Ascending aorta (tissue), 2 donors: ENCODE measurements at places on chromosomes 3 and 15. TPM values are rescaled to one million over a fixed set of nuclear protein-coding genes. Genes with fewer than 3 reads are reported as not detected.

GRCh38 chr3:114178770-114179368 is at the start of gene DRD3:
Gene DRD3, minus strand, starts transcription at chr3:114179052. Its CDS starts 7,060 bp downstream, at chr3:114171992.
- no peak within 1 kb of the TSS for H3K27ac ChIP-seq
- no peak for DNase-seq
- no peaks in the 10 kb centered on the region for H3K36me3 ChIP-seq
- H3K4me3 ChIP-seq: no peak within 1 kb of the TSS
- no peaks in the 10 kb centered on the region for H3K4me1 ChIP-seq

GRCh38 chr3:53255423-53255774 is 423 bp downstream of the TKT start:
- DNase-seq: no peak
- H3K27me3 ChIP-seq: no peaks in the 10 kb centered on the region
- peaks cover 3% of the 10 kb centered on the region for H3K4me1 ChIP-seq
- H3K27ac ChIP-seq: peak overlapping the region; percentile 81
- H3K36me3 ChIP-seq: no peaks in the 10 kb centered on the region

DNA sequence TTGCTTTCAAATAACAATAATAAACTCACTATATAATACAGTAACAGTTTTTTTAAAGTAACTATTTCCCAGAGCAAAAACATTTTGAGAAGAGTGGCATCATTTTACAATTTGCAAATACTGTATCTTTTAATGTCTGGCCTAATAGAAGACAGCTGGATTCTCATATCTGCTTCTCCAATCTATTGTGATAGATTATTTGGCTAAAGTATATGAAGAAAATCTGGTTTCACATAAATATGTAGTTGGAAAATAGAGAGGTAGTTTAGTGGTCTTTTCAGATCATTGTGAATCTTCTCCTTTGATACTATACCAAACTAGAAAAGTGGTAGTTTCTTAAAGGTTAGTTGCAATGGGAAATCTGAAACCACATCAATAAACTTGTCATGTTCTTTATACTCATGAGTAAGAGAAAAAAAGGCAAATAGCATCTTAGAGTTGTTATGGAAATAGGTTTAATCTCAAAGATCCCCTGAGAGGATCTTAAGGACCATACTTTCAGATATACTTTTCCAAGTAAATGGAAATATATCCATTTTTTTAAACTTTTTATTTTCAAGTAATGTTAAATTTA is 124.8 kb upstream of the NR2E3 start:
- no peaks in the 10 kb centered on the region for H3K36me3 ChIP-seq
- no peak overlapping the region for H3K4me3 ChIP-seq
- no peak for DNase-seq
- H3K4me1 ChIP-seq: no peaks in the 10 kb centered on the region
- H3K27ac ChIP-seq: no peak overlapping the region

DNA sequence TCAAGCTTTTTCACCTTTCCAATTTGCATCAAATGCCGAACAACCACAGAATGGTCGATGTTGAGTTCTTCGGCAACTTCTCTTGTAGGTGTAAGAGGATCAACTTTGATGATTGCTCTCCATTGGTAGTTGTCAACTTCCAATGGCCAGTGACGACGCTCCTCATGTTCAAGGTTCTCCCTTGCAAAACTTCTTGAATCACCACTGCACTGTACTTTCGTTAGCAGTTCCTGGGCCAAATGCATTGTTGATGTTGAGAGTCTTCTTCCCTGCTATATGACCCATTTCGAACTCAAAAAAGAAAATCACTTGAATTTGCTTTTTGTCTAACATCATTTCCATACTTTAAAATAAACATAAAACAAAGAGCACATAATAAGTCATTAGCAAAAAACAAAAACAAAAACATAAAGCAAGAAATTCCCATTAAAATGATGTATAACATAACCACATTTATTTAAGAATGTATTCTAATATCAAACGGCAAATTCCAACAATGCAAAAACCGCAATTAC is 71.2 kb upstream of the AP4E1 start:
- H3K27me3 ChIP-seq: no peaks in the 10 kb centered on the region
- H3K36me3 ChIP-seq: no peaks in the 10 kb centered on the region
- H3K4me1 ChIP-seq: no peaks in the 10 kb centered on the region
- DNase-seq: no peak
- H3K27ac ChIP-seq: no peak overlapping the region

- no peaks in the 10 kb centered on the region for H3K36me3 ChIP-seq
- no peaks in the 10 kb centered on the region for H3K4me1 ChIP-seq
- no peak for DNase-seq
- H3K27me3 ChIP-seq: no peaks in the 10 kb centered on the region
- H3K4me3 ChIP-seq: no peak overlapping the region
- H3K27ac ChIP-seq: no peak overlapping the region
Observed at GRCh38 chr3:24529210-24529609, 34.6 kb upstream of the THRB start.

GRCh38 chr3:134334901-134335280 is 39.4 kb downstream of the AMOTL2 start:
- DNase-seq: no peak
- H3K27ac ChIP-seq: peak overlapping the region; percentile 87
- H3K27me3 ChIP-seq: no peaks in the 10 kb centered on the region
- no peak overlapping the region for H3K4me3 ChIP-seq
- H3K4me1 ChIP-seq: peaks cover 73% of the 10 kb centered on the region

DNA sequence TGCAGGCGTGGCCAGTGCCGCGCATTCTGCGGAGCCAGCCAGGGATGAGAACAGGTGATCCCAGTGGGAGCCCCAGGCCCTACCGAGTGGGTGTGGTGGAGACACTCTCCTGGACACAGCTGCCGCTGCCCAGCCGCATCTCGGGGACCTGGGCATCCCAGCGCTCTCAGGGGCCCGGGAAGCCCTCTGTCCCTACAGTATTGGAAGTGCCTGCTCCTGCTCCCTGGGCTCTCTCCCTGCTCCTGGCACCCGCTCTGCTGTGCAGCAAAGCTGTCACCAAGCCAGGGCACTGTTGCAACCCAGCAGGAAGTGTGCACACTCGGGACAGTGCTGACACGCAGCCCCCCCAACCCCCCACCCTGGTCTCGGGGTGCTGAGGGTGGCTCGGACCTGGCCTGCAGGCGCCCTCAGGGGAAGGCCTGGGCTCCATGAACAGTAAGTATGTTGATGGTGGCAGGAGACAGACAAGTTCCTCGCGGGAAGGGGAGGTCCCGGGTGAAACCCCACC is 1177.4 kb upstream of the GBE1 start:
- H3K36me3 ChIP-seq: no peaks in the 10 kb centered on the region
- H3K27ac ChIP-seq: no peak overlapping the region
- H3K4me3 ChIP-seq: no peak overlapping the region

DNA sequence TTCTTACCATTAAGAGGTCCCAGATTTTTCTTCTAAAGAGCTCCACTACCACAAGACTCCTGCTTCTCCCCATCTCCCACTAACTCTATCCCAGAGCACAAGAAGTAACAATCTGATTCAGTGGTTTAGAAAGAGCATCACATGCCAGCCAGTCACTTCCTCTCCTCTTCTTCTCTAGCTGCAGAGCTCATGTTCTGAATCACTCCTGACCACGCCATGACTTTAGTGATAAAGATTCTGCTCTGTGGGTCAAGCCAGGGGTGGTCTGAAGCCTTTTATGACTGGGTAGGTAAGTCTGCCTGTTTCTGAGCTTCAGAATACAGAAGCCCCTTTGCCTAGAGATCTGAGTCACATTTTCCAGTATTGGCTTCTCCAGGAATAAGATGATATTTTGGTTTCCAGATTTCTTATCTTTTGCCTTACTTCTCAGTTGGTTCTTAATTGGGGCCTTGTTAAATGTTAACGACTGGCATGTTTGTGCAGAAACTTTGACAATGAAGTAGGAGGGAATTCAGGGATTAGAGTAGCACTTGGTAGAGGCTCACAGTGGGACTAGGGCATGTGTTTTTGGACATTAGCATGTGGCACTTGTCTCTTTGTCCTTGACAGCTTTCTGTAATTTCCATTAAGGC is 27.6 kb upstream of the ADAMTSL3 start:
- no peaks in the 10 kb centered on the region for H3K27me3 ChIP-seq
- no peak for DNase-seq
- no peak overlapping the region for H3K4me3 ChIP-seq
- no peaks in the 10 kb centered on the region for H3K4me1 ChIP-seq
- no peaks in the 10 kb centered on the region for H3K36me3 ChIP-seq

DNA sequence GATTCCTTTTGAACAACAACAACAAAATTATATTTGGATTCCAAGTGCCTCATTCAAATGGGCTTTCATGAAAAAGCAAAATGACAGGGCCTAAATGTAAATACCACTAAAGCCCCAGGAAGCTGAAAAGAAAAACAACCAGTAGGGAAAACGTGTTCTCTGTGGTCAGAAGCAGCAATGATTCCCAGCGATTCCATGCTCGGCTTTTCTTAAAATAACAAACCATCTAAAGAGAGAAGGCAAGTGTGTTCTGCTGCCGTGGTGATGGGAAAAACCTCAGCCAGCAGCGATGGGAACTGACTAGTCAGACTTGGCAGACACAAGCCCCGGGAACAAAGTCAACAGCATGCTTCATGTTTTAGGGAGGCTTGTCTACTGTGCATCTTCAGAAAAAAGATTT is 153.6 kb downstream of the TNIK start:
- peak overlapping the region; percentile 70 for H3K27ac ChIP-seq
- H3K36me3 ChIP-seq: no peaks in the 10 kb centered on the region
- no peaks in the 10 kb centered on the region for H3K27me3 ChIP-seq
- DNase-seq: peak; percentile 25
- H3K4me3 ChIP-seq: peak overlapping the region; percentile 12

DNA sequence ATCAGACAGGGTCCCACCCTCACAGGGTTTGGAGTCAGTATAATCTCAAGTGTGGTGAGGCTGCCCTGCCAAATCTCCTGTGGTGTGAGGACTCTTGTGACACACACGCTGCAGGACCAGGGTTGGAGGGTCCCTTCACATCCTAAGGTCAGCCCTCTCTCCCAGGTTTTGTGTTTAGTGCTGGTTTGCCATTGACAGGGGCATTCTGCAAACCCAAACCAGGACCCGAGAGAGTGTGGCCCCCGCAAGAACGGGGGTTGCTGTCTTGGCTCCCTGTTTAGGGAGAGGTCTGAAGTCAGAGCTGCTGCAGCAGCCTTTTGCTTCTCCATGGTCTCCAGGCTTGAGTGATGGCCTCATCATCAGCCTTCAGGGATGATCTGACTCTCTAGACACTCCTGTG is 14.7 kb downstream of the FAM107A start:
- H3K4me3 ChIP-seq: no peak overlapping the region
- DNase-seq: no peak
- H3K27me3 ChIP-seq: no peaks in the 10 kb centered on the region

DNA sequence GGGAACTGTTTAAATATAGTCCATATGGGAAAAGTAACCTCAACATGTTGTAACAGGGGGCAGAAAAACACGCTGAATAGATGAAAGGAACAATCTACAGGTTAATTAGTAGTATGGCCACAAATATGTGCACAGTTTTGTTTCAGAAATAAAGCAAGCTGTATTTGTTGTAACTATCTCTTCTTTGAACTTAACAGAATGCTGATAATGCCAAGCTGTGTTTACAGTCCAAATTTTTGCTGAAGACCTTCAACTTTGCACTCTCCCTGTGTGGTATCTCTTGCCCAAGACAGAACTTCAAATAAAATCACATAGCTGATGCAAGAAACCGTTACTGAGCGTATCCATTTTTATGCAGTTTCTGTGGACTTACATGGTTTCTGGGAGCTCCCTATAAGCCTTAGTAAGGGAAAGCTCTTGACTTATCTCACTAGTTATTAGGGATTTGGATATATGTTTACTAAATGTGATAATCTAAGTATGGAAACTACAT is 425.4 kb upstream of the TPRG1 start:
- no peaks in the 10 kb centered on the region for H3K27me3 ChIP-seq
- no peak overlapping the region for H3K27ac ChIP-seq
- no peak for DNase-seq
- H3K4me1 ChIP-seq: peaks cover 5% of the 10 kb centered on the region
- no peak overlapping the region for H3K4me3 ChIP-seq

GRCh38 chr15:41928637-41929620 is 35.1 kb upstream of the SPTBN5 start:
- no peaks in the 10 kb centered on the region for H3K27me3 ChIP-seq
- H3K27ac ChIP-seq: peak overlapping the region; percentile 80
- H3K36me3 ChIP-seq: peaks cover 12% of the 10 kb centered on the region
- peaks cover 70% of the 10 kb centered on the region for H3K4me1 ChIP-seq
- H3K4me3 ChIP-seq: no peak overlapping the region

DNA sequence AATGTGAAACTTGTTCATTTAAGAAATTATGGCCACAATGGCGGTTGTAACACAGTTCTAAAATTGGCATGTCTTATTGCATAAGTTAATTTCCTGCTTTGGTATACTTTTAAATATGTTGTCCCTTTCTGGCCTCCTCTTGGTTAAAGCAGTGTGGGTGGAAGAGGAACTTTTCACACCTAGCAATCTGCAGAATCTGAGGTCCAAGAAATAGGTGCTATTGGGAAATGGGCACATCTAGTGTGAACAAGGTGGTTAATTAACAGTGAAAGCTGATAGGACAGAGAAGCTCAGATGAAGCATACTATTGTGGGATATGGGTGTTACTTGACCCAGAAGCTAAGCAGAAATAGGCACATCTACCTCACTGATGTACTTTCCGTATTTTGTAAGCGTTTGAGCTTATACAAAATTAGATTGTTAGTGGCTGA is 10.6 kb downstream of the CMC1 start:
- no peak for DNase-seq
- H3K4me3 ChIP-seq: no peak overlapping the region
- no peak overlapping the region for H3K27ac ChIP-seq
- H3K4me1 ChIP-seq: no peaks in the 10 kb centered on the region

GRCh38 chr3:114504941-114505628 is 211.3 kb downstream of the TIGIT start:
- no peaks in the 10 kb centered on the region for H3K27me3 ChIP-seq
- H3K36me3 ChIP-seq: no peaks in the 10 kb centered on the region
- peaks cover 16% of the 10 kb centered on the region for H3K4me1 ChIP-seq
- H3K4me3 ChIP-seq: no peak overlapping the region

The ACAA1 gene
- total RNA-seq: 52.6 TPM

The NPRL2 gene
- total RNA-seq: 37.8 TPM

The CD200R1 gene
- total RNA-seq: not detected

The TTLL13 gene
- not detected for total RNA-seq

The SCN11A gene
- not detected for total RNA-seq
